ENCODE measurements at places on chromosomes 11 and 22.

GRCh38 chr11:46490666-46491065 is 99.1 kb upstream of the CHRM4 start:
- no peak for DNase-seq

- DNase-seq: no peak
Measured at GRCh38 chr11:45568049-45568448, 97.4 kb downstream of the CHST1 start.

- DNase-seq: peak; percentile 96
Measured at GRCh38 chr11:9535189-9535781, 38.2 kb upstream of the WEE1 start.

DNA sequence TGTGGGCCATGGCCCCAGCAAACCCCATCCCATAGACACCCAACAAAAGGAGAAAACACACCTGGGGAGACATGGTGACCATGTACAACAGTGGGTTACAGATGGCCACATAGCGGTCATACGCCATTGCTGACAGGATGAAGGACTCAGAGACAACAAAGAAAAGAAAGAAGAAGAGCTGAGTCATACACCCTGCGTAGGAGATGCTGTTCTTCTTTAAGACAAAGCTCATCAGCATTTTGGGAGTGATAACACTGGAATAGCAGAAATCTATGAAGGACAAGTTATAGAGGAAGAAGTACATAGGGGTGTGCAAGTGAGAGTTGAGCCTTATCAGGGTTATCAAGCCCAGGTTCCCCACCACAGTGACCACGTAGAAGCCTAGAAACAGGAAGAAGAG is 4.9 kb downstream of the OR8B8 start:
- no peak for DNase-seq

DNA sequence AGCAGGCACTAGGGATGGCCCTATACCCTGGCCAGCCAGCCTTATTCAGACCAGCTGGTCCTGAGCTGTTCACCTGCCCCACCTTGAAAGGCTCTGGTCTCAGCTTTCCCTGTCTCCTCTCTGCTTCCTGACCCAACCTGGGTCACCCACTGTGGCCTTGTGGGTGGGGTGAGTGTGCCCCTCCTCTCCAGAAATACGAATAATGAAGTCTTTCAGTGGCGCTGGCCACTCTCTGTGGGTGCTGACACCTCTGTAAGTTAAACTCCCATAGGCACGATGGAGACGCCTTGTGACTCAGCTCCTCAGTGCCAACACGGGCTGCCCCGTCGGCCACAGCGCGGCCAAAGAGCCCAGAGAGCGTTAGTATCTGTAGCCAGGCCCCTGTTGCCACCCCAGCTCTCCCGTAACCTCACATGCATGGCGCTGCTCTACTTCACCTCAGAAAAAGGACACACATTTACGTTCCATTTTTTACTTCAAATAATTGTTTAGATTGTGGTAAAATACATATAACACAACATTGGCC is 74.6 kb upstream of the SEPTIN5 start:
- DNase-seq: no peak

- no peak for DNase-seq
Measured at GRCh38 chr11:495537-495931, 11.5 kb downstream of the RNH1 start.

Measured in endodermal cell (in vitro differentiated cells).